ENCODE measurements at places on chromosomes 13 and 19.

DNA sequence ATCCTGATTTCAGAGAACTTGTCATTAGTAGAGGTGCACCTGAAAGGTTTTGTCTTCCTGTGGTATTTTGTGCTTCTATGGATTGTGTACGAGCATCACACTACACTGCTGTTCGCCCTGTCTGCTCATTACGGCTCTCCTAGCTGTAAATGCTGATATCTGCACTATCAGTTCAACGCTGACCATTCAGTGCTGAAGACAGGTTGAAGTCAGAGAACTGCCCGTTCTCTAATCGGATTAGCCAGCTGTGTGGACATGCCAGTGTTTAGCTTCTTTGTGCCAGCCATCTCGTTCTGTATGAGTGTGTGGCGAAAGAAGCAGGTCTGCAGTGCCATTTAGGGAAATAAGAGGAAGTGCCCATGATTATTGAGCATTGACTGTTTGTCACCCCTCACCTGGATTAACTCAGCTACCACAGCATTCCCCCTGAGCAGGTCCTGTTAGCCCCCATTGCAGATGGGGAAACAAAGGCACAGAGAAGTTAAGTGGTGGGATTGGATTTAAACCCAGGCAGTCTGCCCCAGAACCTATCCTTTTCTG is 21.6 kb upstream of the C1QTNF9 start:
- no peak for DNase-seq

DNA sequence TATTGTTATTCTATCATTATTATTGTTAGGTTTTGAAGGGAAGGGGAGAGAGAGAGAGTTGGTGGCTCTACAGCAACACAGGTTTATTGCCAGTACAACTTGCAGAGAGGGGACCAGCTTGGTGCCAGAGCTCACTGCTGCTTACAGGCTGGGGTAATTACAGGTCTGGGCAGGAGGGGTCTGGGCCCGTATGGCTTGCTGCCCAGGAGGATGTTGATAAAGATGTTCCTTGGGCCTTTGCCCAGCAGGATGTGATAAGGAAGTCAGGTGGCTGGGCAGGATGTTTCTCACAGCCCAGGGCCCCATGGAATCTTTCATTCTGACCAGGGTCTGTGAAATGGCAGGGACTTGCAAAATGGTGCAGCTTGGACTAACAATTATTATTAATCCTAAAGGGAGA is 64.2 kb upstream of the ZNF599 start:
- no peak for DNase-seq

GRCh38 chr13:80957019-80957655 is 616.2 kb upstream of the SPRY2 start:
- no peak for DNase-seq

DNA sequence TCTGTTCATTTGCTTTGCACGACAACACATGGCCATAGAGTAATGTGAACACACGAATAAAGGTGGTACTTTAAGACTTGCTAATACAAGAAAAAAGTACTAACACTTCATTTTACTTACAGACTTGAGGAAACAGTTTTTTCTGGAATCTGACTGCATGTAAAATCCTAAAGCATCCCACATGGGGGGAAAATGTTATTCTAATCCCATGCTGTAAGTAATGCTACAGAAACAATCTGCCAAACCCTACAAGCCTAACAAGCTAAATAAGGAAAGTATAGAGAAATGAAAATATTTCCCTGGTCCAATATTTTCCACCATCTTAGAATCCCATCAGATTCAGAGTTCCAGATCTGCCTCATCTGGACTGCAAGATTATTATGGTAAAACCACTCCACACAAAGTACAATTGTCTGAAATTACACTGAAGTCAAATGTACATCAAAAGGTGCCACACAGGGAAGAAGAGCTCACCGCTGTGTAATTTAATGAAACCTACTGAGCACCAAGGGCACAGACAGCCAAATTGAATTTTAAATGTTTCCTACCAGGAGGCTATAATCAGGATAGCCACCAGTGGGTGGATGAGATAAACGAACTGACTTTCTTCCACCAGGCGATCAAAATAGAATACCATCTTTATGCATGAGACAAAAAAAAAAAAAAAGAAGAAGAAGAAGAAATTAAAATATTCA is 22.0 kb downstream of the LHFPL6 start:
- DNase-seq, result no peak

DNA sequence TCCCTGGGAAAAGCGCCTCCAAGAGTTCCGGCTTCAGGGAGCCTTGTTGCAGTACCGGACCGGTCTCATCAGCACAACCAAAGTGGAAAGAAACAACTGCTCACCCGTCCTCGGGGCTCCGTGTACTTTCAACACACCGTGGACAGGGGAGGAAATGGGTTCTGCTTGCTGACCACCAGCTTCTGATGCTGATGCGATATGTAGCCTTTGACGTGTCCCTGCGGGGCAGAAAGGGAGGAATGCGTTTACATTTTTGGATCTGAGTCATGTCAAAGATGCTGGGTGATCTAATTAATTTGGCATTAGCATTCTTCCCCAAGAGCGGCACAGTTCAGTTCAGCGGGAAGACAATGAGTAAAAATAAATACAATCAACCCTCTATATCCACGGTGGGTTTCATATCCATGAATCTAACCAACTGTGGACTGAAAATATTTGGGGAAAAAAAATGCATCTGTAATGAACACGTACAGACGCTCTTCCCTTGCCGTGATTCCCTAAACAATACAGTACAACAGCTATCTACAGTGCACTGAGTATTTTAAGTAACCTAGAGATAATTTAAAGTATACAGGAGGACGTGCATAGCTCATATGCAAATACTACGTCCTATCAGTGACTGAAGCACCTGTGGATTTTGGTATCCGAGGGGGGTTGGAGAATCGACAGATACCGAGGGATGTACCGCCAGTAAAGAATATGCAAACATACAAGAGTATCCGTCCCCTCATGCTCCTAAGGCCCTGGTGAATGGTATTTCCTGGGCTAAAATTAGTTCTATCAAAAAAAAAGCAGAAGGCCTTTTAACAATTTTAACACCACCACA is 19.8 kb downstream of the PROZ start:
- no peak for DNase-seq

GRCh38 chr13:99415851-99416331 is 85.4 kb upstream of the TM9SF2 start:
- no peak for DNase-seq

DNA sequence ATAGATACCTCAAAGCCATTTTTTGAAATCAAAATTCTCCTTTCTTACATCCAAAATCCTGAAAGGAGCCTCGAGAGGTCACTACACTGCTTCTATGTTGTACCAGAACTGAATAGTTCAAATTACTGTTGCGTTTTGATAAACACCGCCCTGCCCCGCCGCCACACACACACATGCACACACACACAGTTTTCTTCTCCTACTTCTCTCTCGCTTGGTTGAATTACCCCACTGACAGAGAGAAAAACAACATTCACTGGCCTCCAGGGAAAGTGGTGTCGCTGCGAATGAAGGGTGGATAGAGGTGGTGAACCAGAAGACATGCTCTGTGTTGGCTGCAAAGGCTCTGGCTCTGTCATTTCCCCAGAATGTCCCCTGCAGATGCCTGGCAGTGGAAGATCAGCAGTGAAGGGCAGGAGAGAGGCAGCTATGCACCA is 183.4 kb upstream of the RFC3 start:
- no peak for DNase-seq

- DNase-seq, result no peak
Observed at GRCh38 chr19:32680986-32681385, 5.3 kb downstream of the RGS9BP start.

- DNase-seq, result peak; percentile 91
Observed at GRCh38 chr19:14005349-14006084, 603 bp downstream of the RFX1 start.

DNA sequence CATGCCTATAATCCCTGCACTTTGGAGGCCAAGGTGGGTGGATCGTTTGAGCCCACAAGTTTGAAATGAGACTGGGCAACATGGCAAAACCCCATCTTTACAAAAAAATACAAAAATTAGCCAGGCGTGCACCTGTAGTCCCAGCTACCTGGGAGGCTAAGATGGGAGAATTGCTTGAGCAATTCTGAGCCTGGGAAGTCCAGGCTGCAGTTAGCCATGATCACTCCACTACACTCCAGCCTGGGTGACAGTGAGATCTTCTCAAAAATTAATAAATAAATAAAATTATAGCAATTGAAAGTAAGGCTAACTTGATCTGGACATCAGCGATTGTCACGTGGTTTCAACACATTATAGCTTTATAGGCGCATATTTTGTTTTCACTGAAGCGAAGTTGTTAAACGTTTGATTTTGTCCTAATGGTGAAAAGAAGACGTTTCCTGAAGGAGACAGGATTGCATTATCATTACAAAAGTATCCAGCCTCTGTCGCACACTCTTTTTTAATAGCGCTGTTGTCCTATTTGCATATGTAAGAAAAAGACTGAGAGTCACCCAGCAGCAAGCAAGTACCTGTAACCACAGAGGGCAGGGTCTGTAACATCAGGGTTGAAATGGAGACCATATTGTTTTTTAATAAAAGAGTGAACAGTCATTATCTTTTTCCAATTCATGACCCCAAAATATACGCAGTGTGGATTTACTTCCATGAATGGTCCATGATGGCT is 335.7 kb downstream of the DCT start:
- no peak for DNase-seq

DNA sequence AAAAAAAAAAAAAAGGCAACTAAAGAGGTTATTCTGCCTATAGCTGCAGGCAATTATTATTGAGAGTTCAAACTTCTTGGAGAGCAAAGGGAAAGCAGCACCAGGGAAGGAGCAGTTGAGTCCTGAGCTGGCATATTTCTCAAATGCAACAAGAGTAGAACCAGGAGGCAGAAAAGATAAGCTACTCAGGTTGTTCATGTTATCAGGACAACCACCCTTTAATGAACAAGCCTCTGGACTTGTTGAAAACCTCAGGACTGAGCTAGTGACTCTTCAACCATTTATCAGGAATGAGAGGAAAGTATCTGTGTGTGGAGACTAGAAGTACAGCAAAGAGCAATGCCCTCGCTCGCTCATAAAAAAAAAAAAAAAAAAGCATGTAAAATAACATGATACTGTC is 183.0 kb downstream of the KCTD12 start:
- DNase-seq, result no peak

- DNase-seq, result no peak
Observed at GRCh38 chr19:41408256-41408655, 10.6 kb downstream of the BCKDHA start.

DNA sequence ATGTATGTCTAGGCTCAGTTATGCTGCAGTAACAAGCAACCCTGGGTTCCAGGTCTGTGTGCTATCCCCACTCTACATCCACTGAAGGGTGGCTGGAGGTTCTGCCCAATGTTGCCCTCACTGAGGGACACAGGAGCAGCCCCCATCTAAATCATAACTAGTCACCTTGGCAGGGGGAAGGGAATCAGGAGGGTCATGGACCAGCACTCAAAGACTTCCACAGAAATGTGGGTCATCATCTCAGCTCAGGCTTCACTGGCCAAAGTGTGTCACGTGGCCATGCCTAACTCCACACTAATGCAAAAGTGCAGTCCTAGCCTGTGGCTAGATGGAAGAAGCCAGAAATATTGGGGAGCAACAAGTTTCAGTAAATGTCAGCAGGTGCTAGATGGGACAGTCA is 137.3 kb upstream of the ZNF507 start:
- DNase-seq, result no peak

GRCh38 chr19:19654441-19654840 is 9.0 kb downstream of the ATP13A1 start:
- DNase-seq, result no peak

DNA sequence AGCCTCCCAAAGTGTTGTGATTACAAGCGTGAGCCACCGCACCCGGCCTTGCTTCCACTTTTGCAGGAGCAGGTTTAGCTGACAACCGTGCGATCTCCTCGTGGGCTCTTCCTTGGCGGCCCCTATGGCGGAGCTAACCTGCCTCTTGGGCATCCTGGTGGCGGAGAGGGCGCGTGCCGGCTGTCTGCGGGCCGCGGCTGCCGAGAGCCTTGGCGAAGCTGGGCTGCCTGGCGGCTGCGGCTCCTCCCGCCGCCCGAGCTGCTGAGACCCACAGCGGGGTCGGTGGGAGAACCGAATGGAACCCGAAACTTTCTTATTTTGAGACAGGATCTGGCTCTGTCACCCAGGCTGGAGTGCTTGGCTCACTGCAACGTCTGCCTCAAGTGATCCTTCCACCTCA is 55.7 kb downstream of the NLRP12 start:
- DNase-seq, result no peak

GRCh38 chr19:7869910-7870511 is 4.2 kb downstream of the PRR36 start:
- peak; percentile 47 for DNase-seq

GRCh38 chr13:27533155-27533643 is 82.8 kb upstream of the MTIF3 start:
- no peak for DNase-seq

DNA sequence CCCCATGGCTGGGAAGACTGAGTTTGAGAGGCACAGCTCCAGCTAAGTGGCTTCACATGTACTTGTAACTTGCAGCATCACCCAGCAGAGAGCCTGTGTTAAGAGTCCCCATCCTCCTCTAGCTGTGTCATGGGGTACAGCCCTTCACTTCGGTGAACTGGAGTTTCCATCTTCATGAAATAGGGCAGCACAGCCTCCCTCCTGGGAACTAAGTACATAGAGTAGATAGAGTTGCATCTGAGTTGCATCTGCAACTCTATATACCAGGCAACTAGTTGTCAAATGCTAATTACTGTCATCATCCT is 1.2 kb downstream of the PRDX2 start:
- no peak for DNase-seq

DNA sequence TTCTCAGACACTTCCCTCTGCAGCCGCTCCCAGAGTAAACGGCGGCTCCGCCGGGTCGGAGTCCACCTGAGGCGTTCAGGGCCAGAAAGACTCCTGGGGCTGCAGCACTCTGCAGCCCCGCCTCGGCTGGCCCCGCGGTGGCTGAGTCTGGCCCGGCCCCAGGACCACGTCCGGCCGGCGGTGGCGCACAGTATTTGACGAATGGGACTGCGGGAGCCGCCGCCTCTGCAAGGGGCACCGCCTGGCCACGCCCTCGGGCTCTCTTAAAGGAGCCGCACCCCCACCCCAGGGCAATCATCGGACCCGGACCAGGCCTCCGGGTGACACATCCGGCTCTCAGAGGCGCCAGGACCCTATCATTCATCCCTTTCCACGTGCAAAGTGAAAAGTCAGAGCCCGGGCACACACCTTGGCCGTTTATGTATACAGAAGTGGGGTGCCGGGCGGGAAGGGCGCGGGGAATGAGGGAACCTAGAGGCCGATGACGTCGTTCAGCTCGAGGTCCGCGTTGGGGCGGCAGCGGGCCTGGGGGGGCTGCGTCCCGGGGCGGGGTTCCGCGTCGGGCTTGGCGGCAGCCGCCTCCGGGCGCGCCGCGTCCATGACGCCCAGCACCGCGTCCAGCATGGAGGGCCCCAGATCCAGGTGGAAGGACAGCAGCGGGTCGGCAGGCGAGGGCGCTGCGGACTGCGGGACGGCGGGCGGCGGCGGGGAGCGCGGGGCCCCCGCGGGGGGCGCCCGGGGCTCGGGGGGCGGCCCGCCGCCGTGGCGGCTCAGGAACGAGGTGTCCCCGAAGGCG is 1.2 kb upstream of the LENG9 start:
- DNase-seq, result peak; percentile 46

Measured in effector memory CD4-positive, alpha-beta T cell (primary cell).